Keratinocyte (primary cell): ENCODE measurements at places on chromosomes 11 and 22. TPM values are rescaled to one million over a fixed set of nuclear protein-coding genes. Genes with fewer than 3 reads are reported as not detected.

POTEH gene
- polyA plus RNA-seq: not detected in 3 replicates

CD6 gene
- 0.03 TPM in 3 replicates for polyA plus RNA-seq

- no peak for DNase-seq
Observed at GRCh38 chr11:77199137-77199745, 71.2 kb downstream of the MYO7A start.

DNA sequence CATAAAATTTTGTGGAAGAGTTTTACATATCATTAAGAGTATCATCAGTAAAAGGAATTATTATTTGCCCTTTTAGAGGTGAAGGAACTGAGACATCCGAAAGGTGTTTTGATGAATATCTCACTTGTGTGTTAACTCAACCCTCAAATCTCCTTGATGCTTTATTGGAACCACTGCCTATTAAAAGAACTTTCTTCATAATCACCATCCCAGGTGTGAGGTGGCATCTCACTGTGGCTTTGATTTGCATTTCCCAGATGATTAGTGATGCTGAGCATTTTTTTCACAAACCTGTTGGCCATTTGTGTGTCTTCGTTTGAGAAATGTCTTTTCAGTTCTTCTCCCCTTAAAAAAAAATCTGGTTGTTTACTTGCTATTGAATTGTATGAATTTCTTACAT, 134.0 kb upstream of the SYN3 start:
- DNase-seq: no peak
